ENCODE measurements at places on chromosomes 13 and 19. TPM values are rescaled to one million over a fixed set of nuclear protein-coding genes. Genes with fewer than 3 reads are reported as not detected.

DNA sequence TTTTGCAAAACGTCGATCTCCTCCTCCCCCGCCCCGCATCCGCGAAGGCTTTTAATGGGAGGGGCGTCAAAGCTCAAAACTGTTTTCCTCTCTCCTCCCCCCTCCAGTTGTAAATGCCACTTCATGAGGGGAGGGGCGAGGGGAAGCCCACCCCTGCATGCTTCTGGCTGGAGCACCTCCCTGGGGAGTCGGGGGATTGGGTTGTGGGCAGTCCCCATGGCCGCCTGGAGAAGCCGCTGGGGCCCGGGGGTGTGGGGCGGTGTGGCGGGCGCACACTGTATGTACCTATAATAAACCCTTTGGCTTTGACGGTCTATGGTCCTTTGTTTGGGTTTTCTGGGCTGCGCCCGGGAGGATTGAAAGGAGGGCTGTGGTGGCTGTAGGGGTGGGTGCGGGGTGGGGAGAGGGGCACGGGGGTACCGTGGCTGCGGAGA, 505 bp upstream of the SHKBP1 start:
- peaks cover 17% of the 10 kb centered on the region for H3K4me1 ChIP-seq
- H3K4me3 ChIP-seq, result peak overlapping the region; percentile 93
- peaks cover 26% of the 10 kb centered on the region for H3K27me3 ChIP-seq
- DNase-seq, result no peak
- H3K36me3 ChIP-seq, result peaks cover 14% of the 10 kb centered on the region

- H3K36me3 ChIP-seq, result no peaks in the 10 kb centered on the region
- H3K4me3 ChIP-seq, result no peak overlapping the region
- DNase-seq, result peak; percentile 76
- peak overlapping the region; percentile 95 for H3K27ac ChIP-seq
- H3K4me1 ChIP-seq, result peaks cover 5% of the 10 kb centered on the region
- H3K27me3 ChIP-seq, result no peaks in the 10 kb centered on the region
These were observed 5.0 kb downstream of the FFAR1 start for GRCh38 chr19:35352448-35353304.

Gene ATXN8OS
- total RNA-seq, result not detected

GRCh38 chr19:46670813-46671212, 9.8 kb upstream of the DACT3 start:
- H3K4me3 ChIP-seq, result no peak overlapping the region
- no peak overlapping the region for H3K27ac ChIP-seq
- DNase-seq, result no peak
- H3K4me1 ChIP-seq, result no peaks in the 10 kb centered on the region
- peaks cover 22% of the 10 kb centered on the region for H3K36me3 ChIP-seq
- no peaks in the 10 kb centered on the region for H3K27me3 ChIP-seq

GRCh38 chr13:59706101-59706976, 457.4 kb downstream of the DIAPH3 start:
- no peak overlapping the region for H3K4me3 ChIP-seq
- no peaks in the 10 kb centered on the region for H3K27me3 ChIP-seq
- H3K36me3 ChIP-seq, result 0 out of 2 replicates have a peak, but pooled peaks cover 3% of the 10 kb centered on the region
- no peak overlapping the region for H3K27ac ChIP-seq
- no peak for DNase-seq

- no peak overlapping the region for H3K4me3 ChIP-seq
- no peak for DNase-seq
- H3K27me3 ChIP-seq, result no peaks in the 10 kb centered on the region
- peaks cover 19% of the 10 kb centered on the region for H3K4me1 ChIP-seq
These were observed 19.9 kb downstream of the PPP5C start for GRCh38 chr19:46366620-46367292.

Measured in WTC11 (cell line).